ENCODE measurements at places on chromosomes 5 and 9.

DNA sequence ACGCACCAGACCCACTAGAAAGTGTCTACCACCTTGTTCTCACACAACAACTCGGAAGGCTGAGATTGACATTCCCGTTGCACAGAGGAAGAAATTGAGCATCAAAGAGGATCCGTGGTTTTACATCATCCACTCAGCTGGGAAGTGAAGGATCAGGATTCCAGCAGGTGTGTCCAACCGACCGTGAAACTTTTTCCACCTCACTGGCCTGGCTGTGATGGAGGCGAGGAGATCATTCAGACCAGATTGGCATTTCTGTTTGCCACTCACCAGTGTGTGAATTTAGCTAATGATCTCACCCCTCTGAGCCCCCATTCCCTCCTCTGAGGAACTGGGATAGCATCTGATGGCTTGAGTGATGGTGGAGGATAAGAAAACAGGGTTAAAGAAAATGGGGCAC is 46.7 kb upstream of the CPLX2 start:
- no peak for DNase-seq

GRCh38 chr5:172906436-172906835 is 52.8 kb upstream of the RPL26L1 start:
- DNase-seq: no peak

DNA sequence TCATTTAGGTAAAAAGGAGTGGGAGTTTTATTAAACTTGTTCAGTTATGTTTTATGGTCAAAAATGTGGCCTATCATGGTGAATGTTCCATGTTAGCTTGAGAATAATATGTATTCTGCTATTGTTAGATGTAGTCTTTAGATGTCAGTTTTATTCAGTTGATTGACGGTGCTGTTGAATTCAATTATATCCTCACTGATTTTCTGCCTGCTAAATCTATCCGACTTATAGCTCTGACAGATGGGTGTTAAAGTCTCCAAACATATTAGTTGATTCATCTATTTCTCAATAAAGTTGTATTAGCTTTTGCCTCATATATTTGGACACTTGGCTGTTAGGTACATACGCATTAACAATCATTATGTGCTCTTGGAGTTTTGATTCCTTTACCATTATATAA is 49.0 kb upstream of the ALDH1A1 start:
- no peak for DNase-seq

GRCh38 chr5:176902911-176903664 is 3.9 kb upstream of the HK3 start:
- DNase-seq: no peak

DNA sequence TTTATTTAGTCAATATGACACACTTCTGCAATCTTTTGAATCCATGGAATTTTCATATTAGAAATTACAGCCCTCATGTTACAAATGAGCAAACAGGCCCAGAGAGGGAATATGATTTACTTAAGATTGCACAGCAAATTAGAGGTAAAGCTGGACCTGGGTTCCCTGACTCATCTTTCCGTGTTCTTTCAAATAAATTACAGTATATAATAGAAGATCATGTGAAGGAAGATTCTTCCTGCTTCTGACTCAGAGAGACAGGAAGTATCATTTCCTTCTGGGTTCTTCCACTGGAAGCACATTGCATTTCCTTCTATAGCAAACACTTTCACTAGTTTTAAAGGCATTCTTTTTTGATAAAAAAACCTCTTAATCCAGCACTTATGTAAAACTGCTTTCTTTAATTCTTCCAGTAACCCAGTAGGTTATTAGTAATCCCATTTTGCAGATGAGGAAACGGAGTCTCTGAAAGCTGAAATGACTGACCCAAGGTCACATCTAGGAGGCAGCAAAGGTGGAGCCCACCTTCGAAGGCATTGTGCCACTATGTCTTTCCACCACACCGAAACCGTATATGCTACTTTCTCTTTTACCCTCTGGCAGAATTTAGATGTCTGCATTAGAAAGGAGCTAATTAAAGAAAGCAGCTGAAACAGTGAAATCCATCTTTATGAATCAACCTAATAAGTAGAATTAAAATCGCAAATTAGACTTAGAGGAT is 566.7 kb upstream of the KLF4 start:
- DNase-seq: no peak

DNA sequence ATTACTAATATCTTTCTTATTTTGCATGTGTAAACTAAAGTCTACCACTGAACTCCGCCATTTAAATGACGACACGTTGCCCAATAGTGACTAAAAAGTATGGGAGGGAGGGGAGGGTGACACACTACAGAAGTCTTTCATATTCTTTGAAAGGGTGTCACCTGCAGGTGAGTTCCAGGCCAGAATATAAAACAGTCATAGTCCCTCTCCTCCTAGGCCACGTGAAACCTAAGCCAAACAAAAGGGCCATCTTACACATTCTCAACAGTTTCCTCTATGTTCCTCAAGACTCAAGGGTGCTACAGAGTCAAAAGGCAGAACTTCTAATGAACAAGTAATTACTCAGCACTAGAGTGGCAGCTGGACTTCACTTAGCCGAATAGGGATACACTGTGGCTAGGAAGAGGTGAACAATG is 6.4 kb downstream of the CEMIP2 start:
- no peak for DNase-seq

- peak; percentile 89 for DNase-seq
These were observed 550.9 kb downstream of the RAB3C start for GRCh38 chr5:59133764-59134261.

- no peak for DNase-seq
These were observed 34.7 kb downstream of the C9orf50 start for GRCh38 chr9:129586245-129586644.

GRCh38 chr9:130034570-130034969 is 8.4 kb downstream of the FNBP1 start:
- peak; percentile 32 for DNase-seq

GRCh38 chr5:73814233-73814846 is 188.3 kb downstream of the ARHGEF28 start:
- no peak for DNase-seq

DNA sequence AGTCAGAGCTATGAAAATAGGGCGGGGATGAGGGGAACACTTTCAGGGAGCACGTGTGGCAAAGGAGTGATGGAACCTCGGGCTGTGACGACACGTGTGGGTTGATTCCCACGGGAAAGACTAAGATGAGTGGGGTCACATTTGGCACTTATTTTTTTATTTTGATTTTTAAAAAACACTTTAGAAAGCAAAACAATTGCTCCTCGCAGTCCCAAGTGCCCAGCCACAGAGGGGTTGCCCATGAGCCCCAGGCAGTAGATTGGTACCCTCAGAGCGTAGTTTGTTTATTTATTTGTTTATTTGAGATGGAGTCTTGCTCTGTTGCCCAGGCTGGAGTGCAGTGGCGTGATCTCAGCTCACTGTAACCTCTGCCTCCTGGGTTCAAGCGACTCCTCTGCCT is 69.7 kb downstream of the WNK2 start:
- DNase-seq: no peak

- peak; percentile 13 for DNase-seq
These were observed 557.8 kb upstream of the TLE4 start for GRCh38 chr9:79013715-79014610.

- DNase-seq: peak; percentile 90
These were observed 32.9 kb upstream of the STXBP1 start for GRCh38 chr9:127578952-127579853.

GRCh38 chr5:40318395-40318794 is 361.3 kb upstream of the PTGER4 start:
- DNase-seq: no peak

DNA sequence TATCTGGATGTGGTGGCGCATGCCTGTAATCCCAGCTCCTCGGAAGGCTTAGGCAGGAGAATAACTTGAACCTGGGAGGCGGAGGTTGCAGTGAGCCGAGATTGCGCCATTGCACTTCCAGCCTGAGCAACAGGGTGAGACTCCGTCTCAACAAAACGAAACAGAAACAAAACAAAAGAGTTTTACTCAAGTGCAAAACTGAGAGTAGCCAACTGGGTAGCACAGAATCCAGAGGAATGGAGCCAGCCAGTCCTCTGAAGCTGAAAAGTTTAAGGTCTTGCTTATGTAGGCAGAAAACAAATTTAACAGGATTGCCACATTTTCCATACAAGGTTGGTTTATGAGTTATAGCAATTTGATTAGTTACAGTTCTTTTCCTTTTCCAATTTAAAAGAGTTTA is 32.0 kb downstream of the SPIN1 start:
- no peak for DNase-seq

GRCh38 chr5:68343421-68343826 is 127.9 kb downstream of the PIK3R1 start:
- no peak for DNase-seq

GRCh38 chr9:126334721-126335621 is 8.3 kb downstream of the MVB12B start:
- DNase-seq: no peak

DNA sequence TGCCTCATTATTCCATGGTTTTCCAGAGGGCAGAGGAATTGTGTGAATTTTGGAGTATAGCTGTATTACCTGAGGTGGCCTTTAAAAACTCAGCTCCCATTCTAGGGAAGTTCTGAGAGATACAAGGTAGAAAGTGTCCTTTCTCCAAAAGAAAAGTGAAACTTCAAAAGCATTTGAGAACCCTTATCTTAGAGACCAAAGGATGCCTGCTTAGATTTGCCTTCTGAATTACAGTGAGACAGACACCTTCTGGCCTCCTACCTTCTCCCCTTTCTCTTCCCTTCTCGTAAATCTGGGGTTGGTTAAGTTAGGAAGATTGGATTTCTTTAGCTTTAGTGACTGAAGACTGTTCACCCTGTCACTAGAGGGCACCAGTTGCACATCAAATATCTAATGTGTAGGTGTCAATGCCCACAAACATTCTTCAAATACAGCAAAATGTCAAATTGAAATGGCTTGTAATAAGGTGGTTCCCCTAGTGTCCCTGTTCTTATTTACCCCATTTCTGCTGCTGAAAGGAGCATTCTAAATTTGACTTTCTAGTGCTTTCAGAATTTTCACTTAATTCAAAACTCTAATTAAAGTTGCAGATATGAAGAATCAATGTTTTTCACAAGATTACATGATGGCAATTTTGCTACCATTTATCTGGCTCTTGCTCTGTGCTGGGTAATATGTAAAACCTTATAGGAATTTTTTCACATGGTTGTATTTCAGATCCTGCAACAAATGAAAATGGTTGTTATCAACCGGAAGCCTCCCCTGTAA is 46.7 kb downstream of the PRRC1 start:
- DNase-seq: peak; percentile 33

DNA sequence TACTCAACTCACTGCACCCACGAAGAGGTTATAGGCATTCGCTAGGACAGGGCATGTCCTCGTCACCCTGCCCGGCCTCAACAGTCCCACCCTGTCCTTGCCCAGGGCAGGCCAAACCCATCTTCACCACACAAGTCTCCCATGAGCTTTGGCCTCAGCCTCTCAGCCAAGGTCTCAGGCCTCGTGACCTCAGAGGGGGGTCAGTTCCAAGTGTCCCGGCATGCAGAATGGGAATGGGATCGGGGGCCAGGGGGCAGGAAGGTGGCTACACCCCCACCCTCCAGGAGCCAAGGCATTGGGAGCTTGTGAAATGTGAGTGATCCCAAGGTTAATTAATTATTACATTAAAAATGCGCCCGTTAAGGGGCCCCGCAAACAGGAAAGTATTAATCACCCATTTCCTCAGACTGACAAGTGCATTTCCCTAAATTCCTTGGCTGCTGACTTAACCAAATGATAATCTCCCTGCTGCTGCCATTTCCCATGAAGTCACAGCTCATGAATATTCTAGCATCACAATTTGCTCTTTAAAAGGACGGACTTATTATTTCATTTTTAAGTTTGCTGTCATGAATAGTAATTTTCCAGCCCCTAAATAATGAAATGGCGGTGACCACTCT is 8.0 kb upstream of the UBAC1 start:
- DNase-seq: no peak

- no peak for DNase-seq
These were observed 8.5 kb downstream of the KLF9 start for GRCh38 chr9:70405808-70406433.

GRCh38 chr5:180172447-180173197 is 36.4 kb downstream of the RASGEF1C start:
- DNase-seq: no peak

GRCh38 chr9:98908897-98909634 is 34.6 kb upstream of the COL15A1 start:
- DNase-seq: peak; percentile 86

GRCh38 chr5:112154940-112155686 is 264.0 kb downstream of the EPB41L4A start:
- no peak for DNase-seq

- no peak for DNase-seq
These were observed 94.4 kb downstream of the TRIO start for GRCh38 chr5:14237317-14238086.

- DNase-seq: peak; percentile 42
These were observed 111.3 kb downstream of the EGFLAM start for GRCh38 chr5:38369692-38370091.

DNA sequence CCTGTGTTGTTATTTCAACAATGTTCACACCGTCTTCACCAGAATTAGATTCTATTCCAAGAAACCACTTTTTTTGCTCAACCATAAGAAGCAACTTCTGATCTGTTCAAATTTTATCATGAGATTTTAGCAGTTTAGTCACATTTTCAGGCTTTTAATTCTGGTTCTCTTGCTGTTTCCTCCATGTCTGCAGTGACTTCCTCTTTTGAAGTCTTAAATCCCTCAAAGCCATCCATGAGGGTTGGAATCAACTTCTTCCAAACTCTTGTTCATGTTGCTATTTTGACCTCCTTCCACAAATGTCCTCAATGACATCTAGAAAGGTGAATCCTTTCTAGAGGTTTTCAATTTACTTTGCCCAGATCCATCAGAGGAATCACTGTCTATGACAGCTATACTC is 25.7 kb upstream of the ENTREP1 start:
- DNase-seq: no peak

DNA sequence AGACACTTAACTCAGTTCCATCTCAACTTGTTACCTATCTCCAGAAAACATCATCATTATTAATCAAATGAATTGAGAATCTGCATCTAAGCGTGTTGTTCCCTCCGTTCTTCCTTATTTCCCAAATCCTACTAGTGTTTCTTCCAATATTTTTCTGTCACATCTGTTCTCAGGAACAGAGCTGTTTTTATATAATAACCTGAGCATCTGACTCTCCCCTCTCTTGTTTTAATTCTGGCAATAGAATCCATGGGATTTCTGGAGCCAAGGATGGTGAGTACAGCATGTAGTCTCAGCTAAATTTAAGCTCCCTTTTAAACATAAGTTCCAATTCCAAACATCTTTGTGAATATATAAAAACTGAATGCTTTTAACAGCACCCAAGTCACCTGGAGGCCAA is 558.3 kb downstream of the DTWD2 start:
- no peak for DNase-seq

GRCh38 chr9:77820293-77820954 is 172.3 kb upstream of the GNA14 start:
- peak; percentile 61 for DNase-seq
